ENCODE measurements at places on chromosomes 6 and 20.

DNA sequence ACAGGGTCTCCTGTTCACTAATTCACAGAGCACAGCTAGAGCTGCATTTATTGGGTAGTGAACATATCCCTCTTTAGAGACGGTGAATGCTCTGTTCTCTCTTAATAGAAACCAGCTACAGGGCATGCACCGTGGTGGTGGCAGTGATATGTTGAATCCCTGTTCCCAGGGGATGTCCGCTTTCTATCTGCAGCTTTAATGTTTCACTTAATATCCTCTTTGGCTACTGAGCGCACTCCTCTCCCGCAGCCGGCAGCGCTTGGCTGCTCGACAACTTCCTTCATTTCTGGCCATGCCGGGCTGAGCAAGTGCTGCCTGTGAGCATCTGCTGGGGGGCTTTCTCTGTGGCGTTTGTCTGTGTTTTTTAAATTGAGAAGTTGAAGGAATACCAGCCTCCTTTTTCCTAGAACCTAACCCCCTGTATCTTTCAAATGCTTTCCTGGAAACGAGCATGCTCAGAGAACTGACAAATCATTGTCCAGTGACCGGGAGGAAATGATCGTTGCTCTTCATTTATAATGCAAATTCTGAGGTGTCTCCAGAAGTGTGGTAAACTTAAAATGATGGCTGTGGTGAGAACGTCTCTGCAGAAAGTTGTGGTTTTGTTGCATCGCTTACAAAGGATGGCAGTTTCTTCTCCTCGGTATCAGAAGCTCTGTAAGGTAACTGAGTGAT lies 297.9 kb downstream of the UTRN start:
- peak; percentile 76 for DNase-seq

DNA sequence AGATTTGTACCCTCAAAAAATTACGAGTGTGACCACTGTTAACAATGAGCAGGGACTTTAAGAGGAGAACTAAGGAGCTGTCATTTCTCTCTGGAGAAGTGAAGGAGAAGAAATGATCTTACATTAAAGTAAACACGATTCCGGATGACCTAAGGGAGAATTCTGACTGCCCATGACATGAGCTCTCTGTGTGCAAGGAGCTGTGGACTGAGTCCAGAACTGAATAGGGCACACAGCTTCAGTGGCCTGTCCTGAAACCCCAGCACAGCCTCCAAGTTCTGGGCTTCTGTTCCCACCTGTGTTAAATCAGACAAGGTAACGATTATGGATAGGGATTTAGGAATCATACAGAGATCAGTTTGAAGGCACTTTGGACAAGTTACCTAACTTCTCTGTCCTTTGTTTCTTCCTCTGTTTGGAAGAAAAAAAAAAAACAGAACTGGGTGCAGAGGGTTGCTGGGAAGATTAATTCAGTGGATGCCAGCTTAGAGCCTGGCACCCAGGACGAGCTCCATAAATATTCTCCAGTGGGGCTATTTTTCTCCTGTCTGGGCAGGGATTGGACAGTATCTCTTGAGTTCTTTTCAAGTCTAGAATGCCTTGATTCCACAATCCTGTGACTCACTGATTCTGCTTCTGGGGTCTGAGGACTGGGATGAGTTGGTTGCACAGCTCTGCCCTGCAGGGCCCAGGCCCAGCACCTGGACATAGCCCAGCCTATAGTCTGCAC lies 65.7 kb downstream of the MRPL14 start:
- no peak for DNase-seq

GRCh38 chr6:41353333-41353732 lies 17.9 kb downstream of the NCR2 start:
- DNase-seq: peak; percentile 37

DNA sequence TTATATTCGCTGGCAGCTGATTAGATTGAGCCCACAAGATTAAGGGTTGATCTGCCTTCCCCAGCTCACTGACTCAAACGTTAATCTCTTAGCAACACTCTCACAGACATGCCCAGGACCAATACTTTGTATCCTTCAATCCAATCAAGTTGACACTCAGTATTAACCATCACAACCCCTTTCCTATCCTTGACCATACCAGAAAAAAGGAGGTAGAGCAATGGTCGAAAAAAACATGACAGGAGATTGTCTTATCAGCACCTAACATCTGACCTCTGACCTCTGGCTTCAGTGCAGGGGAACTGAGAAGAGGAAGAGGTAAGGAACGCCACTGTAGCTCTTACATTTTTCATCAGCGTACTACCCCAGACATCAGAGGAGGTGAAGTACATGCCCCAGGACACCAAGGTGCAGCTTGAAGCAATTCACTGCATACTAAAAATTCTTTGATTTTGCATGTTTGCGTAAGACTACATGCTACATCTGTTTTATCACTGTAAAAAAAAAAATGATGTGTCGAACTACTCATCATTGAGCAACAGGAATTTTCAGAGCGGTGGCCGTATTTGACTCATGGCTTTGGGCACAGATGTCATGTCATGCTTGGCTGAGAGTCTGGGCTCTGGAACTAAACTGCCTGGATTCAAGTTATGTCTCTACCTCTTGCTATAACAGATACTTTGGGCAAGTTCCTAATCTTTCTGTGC lies 188.0 kb upstream of the TAB2 start:
- DNase-seq: no peak

DNA sequence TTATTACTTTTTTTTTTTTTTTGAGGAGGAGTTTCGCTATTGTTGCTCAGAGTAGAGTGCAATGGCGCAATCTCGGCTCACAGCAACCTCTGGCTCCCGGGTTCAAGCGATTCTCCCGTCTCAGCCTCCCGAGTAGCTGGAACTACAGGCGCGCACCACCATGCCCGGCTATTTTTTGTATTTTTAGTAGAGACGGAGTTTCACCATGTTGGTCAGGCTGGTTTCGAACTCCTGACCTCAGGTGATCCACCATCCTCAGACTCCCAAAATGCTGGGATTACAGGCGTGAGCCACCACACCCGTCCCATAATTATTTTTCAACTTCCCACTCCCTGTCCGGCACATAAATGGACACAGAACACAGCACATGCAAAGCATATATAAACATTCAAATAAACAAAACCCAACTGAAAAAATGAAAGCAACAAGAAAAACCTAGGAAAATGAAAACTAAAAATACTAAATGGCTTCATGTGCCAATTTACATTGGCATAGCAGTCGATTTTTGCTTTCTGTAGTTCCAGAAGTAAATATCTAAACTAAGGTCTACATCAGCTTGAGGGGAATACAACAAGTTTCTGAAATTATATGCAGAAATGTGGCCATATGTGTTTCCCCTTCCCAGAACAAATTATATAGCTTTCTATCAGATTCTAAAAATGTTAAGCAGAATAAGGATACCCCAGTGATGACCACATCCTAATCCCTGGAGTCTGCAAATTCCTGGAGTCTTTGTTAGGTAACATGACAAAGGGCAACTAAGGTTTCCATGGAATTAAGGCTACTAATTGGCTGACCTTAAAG lies 113.9 kb downstream of the HFE start:
- DNase-seq: no peak

DNA sequence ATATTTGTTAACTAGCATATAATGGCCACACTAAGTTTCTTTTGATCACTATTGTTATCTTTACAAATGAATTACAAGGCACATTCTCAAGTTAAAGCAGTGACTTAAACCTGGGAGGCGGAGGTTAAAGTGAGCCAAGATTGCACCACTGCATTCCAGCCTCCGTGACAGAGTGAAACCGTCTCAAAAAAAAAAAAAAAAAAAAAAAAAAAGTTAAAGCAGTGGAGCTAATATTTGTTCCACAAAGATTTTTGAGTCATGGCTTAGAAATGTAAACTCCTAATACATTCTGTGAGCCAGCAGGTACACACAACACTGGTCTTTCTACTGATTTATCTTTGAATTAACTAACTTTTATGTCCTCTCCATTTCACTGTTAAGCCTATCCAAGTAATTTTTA lies 221.7 kb upstream of the HTR1E start:
- no peak for DNase-seq

DNA sequence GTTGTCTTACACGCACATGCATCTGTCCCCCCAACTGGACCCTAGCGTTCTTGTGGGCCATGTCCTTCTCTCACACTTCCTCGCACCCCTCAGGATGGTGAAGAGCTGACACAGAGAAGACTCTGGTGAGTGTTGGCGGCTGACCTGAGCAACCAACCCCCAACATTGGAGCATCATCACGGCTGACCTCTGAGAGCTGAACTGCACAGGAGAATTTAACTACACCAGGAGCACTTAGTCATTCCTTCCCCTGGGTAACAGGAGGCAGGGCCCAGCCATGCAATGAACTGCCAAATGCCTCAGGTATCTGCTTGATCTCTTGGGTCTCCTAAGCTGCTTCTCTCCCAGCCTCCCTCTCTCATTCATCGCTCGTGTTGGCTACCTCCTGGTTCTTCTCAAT lies 88.5 kb downstream of the PSMG4 start:
- no peak for DNase-seq

GRCh38 chr20:10555865-10556308 lies 117.9 kb downstream of the JAG1 start:
- DNase-seq: no peak

- no peak for DNase-seq
Measured at GRCh38 chr6:35017411-35018181, 123.5 kb downstream of the TCP11 start.

DNA sequence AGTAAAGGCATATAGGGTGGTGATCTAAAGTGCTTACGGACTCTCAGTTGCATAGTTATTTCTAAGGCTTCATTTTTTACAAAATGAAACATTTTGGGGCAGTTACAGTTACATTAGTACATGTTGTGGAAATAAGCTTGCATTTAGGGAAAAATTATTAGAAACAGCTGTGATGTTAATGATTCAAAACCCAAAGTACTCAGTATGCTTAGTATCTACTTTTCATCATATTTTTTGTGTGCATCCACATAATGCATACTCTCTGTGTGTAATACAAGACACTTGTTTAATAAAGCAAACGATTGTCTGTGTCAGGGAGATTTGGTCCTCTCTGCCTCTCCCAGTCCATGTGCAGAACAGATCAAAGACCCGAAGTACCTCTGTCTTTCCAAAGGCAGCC lies 11.4 kb upstream of the TBX18 start:
- DNase-seq: no peak

- DNase-seq: no peak
Measured at GRCh38 chr6:75436869-75437268, 56.7 kb downstream of the FILIP1 start.

DNA sequence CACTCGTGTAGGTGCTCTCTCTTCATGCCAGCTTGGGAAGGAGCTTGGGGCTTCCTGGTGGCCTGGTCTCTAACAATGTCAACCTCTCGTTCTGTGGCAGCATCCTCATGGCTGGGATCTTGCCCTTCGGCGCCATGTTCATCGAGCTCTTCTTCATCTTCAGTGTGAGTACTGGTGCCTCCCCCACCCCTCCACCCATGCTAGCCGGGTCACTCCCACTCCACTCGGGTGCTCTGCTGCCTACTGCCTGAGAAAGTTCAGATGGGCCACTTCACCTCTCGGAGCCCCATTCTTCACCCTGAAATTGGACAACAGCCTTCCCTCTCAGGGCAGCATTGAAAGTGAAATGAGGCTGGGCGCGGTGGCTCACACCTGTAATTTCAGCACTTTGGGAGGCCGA lies 48.8 kb downstream of the TM9SF4 start:
- no peak for DNase-seq
